ENCODE measurements at places on chromosomes 5 and 9. TPM values are rescaled to one million over a fixed set of nuclear protein-coding genes. Genes with fewer than 3 reads are reported as not detected.

DNA sequence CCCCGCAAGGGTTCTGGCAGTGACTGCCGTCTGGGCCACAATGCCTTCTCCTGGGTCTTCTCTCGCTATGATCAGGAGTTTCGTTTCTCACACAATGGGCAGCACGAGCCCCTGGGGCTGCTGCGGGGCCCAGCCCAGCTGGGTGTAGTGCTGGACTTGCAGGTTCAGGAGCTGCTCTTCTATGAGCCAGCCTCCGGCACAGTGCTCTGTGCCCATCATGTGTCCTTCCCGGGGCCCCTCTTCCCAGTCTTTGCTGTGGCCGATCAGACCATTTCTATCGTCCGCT, 7.0 kb downstream of the HDHD3 start:
- no peak for DNase-seq

DNA sequence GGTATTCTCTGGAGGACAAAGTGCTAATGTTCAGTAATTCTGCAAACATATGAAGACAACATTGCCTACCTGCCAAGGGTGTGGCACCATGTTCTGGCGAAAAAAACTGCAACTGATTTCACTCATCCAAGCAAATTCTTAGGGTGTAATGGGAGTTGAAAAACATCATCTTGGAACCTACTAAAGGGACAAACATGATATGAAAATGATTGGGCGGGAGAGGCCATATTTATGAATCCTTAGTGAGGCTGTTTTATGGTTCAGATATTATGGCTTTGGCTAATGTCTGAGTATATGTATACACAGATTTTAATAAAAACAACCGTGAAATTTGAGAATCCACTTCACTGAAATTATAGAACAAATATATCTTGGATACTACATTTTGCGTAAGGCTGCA, 225.7 kb downstream of the ARL15 start:
- no peak for DNase-seq

- DNase-seq, result peak; percentile 85
These were observed 106.1 kb upstream of the CPEB4 start for GRCh38 chr5:173781816-173782670.

GRCh38 chr5:15254607-15255006, 245.4 kb upstream of the FBXL7 start:
- DNase-seq, result no peak

GRCh38 chr9:123629531-123629930, 273.5 kb downstream of the CRB2 start:
- DNase-seq, result no peak

DNA sequence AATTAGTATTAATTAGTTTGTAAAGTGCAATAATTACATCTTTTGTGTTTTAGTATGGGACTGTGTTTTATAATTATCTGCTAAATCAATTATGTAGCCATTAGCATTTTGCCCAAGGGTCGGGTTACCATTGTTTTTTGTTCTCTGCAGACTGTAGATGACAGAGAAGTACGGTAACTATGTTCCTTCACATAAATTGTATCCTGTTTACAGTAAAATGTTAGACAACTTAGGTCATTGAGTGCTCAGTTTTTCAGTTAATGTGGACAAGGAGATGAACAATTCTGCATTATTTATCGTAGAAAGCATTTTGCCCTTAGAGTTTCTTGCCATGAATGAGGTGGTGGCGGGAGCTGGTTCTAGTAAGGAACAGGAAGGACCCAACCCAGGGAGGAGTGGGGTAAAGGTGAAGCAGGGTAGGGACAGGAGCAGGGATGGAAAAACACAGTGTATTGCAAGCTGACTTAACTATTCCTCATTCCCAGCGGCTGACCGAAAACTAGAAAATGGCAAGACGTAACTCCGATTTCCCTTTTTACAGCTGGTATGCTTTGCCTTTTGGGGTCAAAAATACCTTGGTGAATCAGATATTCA, 243.7 kb upstream of the SLC24A2 start:
- DNase-seq, result no peak

DNA sequence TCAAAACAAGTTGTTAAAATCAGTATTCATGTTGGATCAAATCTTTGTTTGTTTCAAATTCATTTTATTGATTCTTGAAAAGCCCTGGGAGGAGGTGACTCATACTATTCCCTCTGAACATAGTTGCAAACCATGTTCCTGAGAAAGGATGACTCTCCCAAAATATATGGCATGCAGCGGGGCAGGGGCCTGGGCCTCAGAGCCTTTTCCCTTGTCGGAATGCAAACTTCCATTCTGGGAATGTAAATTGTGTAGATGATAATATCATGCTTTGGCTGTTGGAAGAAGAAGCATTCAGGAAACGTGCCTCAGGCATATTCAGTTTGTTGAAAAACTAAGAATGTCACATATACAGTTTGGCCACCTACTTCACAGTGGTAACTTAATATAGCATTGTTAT, 242.0 kb downstream of the AUH start:
- no peak for DNase-seq

DNA sequence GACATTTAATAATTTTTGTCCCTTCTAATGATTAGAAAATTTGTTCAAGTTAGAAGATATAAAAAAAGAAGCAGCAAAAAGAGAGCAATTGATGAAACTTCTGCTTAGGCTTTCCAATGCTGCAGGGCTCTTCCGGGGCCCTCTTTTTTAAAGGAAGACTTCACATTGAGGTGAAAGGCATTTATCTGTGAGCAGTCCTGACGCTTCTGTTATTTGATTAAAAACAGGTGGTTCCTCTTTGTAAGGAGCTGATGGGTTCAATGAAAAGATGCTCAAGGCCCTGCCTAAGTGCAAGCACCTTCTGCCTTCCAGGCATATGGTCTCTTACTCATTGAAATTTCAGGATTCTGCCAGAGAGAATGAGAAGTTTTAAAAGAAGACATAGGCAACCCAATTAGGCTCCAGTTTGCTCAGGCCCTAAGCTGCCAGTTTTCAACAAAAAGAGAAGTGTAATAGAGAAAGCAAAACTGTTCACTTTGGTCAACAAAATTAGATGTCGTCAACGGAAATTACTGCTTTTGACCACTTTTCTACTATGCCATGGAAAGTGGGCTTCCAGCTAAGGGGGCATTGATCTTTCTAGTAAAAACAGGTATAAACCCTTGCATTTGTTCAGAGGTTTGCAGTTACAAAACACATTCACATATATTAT, 100.2 kb downstream of the INSYN2B start:
- no peak for DNase-seq

DNA sequence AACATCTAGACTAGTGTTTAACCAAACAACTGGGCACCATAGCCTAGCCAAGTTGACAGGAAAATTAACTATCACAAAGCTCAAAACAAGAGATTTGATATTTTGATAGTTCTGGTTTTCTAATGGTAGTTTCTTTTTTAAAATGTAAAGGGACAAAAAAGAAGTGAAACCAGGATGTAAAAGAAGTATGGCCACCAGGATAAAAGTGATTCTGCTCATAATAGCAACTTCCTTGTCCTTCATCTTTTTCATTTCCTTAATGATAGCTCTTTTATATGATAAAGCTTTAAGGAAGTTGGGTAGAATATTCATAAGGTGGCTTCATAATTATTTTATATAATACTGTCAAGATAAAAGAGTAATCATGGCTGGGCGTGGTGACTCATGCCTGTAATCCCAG, 139.1 kb downstream of the BASP1 start:
- no peak for DNase-seq

DNA sequence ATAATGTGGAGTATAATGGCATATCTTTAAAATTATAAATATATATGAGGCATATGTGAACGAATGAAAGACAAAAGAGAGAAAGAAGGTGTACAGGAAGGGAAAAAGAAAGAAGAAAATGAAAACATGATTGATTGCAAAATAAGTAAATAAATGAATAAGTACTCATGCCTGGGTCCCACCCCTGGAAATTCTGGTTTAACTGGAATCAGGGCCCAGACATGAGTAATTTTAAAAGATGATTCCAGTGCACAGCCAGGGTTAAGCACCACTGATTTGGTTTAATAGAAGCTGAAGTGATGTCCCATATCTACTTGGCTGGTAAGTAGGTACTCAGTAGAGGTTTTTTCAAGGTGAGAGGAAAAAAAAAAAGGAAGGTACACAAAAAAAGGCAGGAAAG, 34.0 kb upstream of the HOMER1 start:
- DNase-seq, result no peak

GRCh38 chr9:37820142-37820541, 19.5 kb downstream of the DCAF10 start:
- no peak for DNase-seq

DNA sequence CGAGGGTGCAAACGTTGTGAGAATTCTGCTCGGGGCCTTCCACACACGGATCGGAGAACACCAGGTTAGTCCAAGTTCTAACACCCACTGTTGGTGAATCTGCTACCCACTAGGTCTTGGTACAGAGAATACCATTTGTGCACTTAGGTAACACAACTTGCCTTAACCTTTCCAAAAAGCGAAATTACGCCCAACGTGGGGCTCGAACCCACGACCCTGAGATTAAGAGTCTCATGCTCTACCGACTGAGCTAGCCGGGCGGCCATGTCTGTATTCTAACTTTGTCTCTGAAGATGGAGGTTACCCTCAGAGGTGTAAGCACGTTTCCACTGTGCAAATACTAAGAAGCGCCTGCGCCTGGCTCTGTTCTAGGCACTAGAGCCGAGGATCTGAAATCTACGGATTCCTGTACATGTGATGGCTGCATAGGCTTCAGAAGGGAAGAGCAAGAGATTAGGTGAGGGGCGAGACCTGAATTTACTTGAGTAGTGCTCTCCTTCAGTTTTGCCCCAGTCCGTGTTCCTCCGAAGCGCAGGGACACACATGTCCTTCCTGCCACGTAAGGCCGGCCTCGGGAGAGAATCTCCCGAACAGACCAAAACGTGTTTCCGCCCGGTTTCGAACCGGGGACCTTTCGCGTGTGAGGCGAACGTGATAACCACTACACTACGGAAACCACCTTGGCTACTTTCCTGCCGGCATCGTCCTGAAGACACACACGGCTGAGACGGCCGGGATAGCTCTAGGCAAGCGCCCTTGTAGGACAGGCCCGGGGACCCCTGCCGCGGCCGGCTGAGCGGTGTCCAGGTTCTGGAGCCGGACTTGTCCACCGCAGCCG, 1.1 kb upstream of the TRIM41 start:
- DNase-seq, result peak; percentile 99

DNA sequence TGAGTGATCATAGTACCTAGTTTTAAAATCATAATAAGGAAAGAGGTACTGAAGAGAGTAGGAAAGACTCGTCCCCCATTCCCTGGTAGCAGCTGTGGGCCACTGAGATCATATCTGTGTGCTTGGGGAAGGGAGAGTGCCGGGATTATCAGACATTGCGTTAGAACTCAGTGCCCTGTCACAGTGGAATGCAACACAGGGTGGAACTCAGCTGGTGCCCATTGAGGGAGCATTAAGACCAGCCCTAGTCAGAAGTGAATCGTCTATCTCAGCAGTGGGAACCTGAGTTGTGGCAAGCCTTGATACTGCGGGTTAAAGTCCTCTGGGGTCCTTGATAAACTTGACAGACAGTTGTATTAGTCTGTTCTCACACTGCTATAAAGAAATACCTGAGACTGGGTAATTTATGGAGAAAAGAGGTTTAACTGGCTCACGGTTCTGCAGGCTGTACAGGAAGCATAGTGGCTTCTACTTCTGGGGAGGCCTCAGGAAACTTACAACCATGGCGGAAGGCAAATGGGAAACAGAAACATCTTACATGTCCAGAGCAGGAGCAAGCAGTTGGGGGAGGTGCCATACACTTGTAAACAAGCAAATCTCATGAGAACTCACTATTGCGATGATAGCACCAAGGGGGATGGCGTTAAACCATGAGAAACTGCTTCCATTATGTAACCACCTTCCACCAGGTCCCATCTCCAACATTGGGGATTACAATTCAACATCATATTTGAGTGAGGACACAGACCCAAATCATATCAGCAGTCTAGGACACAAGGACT, 33.1 kb downstream of the NDUFAF2 start:
- no peak for DNase-seq

GRCh38 chr9:75612754-75613153, 277.7 kb upstream of the PCSK5 start:
- DNase-seq, result no peak

GRCh38 chr5:81778642-81779041, 27.7 kb upstream of the SSBP2 start:
- DNase-seq, result no peak

SPTLC1 gene
- 94.6 TPM for total RNA-seq

PHYHD1 gene
- not detected for total RNA-seq

C1QTNF2 gene
- total RNA-seq, result 2.2 TPM

CNTFR gene
- total RNA-seq, result 0.15 TPM

GPX8 gene
- total RNA-seq, result 129 TPM

AGXT2 gene
- total RNA-seq, result not detected

RLN2 gene
- not detected for total RNA-seq

LCNL1 gene
- not detected for total RNA-seq

NXNL2 gene
- not detected for total RNA-seq

LCN15 gene
- not detected for total RNA-seq
